CD8-positive, alpha-beta T cell (primary cell): ENCODE measurements at places on chromosomes 12 and 14. TPM values are rescaled to one million over a fixed set of nuclear protein-coding genes. Genes with fewer than 3 reads are reported as not detected.

The EXOC3L4 gene
- total RNA-seq: not detected

The VDR gene
- 0.92 TPM for total RNA-seq

The OR4K14 gene
- total RNA-seq: not detected

- DNase-seq: no peak
Measured at GRCh38 chr14:51430633-51431032, 190.6 kb downstream of the TMX1 start.

- no peak for DNase-seq
Measured at GRCh38 chr14:101109347-101109638, 205.8 kb upstream of the RTL1 start.

DNA sequence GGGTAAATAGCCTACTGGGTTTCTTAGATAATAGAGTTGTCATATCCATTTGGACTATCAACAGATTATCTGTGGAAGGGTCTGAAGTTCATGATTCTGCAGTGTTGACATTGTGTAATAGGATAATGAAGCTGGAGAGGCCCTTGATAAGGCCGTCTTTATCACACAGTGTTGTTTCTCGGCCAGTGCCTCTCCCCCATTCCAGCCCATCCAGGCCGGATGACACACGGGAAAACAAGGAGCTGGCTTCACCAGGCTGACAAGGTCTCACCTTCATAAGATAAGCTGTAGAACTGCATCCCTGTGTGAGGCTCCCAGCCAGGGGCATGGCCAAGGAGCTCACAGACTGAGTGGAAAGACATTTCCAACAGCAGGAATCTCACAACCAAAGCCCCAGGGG is 8.7 kb upstream of the EML1 start:
- DNase-seq: no peak

- no peak for DNase-seq
Measured at GRCh38 chr14:101115652-101116051, 212.1 kb upstream of the RTL1 start.

GRCh38 chr14:65174783-65175182 is 72.5 kb upstream of the MAX start:
- DNase-seq: no peak

- DNase-seq: no peak
Measured at GRCh38 chr12:89782807-89783206, 74.2 kb upstream of the ATP2B1 start.

- no peak for DNase-seq
Measured at GRCh38 chr12:91883811-91884210, 261.8 kb downstream of the BTG1 start.

GRCh38 chr14:29220566-29220965 is 454.0 kb downstream of the FOXG1 start:
- DNase-seq: no peak

DNA sequence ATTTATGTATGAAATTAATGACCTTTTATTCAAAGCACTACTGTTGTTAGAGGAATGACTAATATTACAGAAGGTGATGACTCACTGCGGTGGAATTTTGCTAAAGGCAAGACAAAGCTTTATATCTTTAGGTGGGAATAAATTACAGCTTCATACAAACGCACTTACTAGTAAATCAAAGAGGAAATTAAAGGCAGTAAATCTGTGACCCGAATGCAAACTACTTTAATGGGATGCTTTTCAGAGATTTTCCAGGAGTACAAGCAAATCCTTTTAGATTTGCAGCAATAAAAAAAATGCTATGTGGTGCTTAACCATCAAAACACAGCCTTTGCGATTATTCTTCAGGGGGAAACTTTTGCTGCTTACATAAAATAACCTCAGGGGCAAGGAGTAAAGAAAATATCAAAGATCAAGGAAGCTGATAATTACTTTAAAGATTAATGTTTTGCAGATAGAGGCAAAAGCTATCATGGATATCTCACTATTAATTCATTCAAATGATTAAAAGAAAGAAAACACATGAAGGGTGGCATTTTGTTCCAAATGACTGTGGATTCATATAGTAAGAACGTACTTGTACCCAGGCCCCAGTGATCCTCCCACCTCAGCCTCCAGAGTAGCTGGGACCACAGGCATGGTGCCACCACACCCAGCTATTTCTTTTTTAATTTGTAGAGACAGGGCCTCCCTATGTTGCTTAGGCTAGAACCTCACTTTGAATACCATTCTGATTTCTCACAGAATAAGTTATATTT is 98.9 kb downstream of the DENND5B start:
- DNase-seq: no peak
